ENCODE measurements at places on chromosomes 7 and 10.

GRCh38 chr10:77939561-77940001 is 13.0 kb upstream of the DLG5 start:
- H3K4me1 ChIP-seq: no peaks in the 10 kb centered on the region
- H3K27ac ChIP-seq: no peak overlapping the region
- no peaks in the 10 kb centered on the region for H3K36me3 ChIP-seq

DNA sequence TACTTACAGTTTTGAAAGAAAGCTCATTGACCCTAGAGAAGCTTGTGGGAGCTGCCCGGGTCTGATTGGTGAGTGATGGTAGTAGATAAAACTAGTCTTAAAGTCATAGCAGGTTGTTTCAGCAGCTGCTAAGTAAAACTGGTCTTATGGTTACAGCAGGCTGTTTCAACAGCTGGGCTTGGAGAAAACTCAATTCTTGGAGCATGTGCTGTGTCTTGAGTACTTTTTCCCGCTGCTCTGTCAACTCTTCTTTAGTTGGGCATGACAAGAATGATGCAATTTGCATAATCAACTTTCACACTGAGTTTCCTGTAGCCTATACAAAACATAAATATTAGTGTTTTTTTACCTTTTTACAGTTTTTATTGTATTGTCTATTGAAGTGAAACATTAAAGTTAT is 707.9 kb downstream of the AUTS2 start:
- no peak for DNase-seq
- peaks cover 8% of the 10 kb centered on the region for H3K4me1 ChIP-seq
- H3K27ac ChIP-seq: no peak overlapping the region
- no peak overlapping the region for H3K4me3 ChIP-seq
- H3K27me3 ChIP-seq: no peaks in the 10 kb centered on the region

DNA sequence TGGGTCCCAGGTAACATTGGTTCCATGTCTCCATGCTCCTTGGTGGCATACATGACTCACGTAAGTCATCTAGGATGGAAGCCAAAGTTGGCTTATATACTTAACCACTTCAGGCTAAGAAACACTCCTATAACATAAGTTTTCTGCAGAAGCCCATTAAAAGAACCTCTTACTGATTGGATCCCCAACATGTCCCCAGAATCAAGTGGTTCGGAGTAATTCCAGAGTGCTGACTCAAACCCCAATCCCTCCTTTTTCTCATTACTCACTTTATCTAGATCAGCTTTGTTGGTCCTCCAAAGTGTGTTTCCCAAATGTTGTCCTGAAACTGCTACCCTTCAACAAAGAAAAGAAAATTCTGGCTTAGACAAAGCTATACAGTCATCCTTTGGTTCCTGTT is 10.1 kb upstream of the ATOH7 start:
- DNase-seq: no peak
- H3K4me1 ChIP-seq: no peaks in the 10 kb centered on the region
- no peak overlapping the region for H3K27ac ChIP-seq
- H3K36me3 ChIP-seq: no peaks in the 10 kb centered on the region
- H3K27me3 ChIP-seq: peaks cover 5% of the 10 kb centered on the region

DNA sequence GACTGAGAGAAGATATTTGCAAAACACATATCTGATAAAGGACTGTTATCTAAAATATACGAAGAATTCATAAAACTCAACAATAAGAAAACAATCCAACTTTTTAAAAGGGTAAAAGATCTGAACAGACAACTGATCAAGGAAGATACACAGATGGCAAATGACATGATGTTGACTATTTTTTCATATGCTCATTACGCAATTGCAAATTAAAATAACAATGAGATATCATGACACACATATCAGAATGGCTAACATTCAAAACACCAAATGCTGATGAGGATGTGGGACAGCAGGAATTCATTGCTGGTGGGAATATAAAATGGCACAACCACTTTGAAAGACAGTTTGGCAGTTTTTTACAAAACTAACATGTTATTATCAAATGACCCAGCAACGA is 8.9 kb downstream of the DENND11 start:
- no peak overlapping the region for H3K27ac ChIP-seq
- peaks cover 33% of the 10 kb centered on the region for H3K36me3 ChIP-seq
- DNase-seq: no peak
- no peaks in the 10 kb centered on the region for H3K27me3 ChIP-seq

GRCh38 chr7:110685899-110686298 is 405.0 kb upstream of the LRRN3 start:
- no peaks in the 10 kb centered on the region for H3K4me1 ChIP-seq
- no peak overlapping the region for H3K4me3 ChIP-seq
- no peak for DNase-seq
- H3K27me3 ChIP-seq: no peaks in the 10 kb centered on the region
- H3K36me3 ChIP-seq: no peaks in the 10 kb centered on the region

- no peaks in the 10 kb centered on the region for H3K4me1 ChIP-seq
- H3K36me3 ChIP-seq: no peaks in the 10 kb centered on the region
- H3K27me3 ChIP-seq: no peaks in the 10 kb centered on the region
- no peak for DNase-seq
- no peak overlapping the region for H3K4me3 ChIP-seq
These were observed 81.0 kb downstream of the HYCC1 start for GRCh38 chr7:22932896-22933295.

Measured in activated T-helper 1 cell treated with anti-CD3 and anti-CD28 coated beads, Interleukin-12 subunit alpha, Interleukin-12 subunit beta, Interleukin-2, Interleukin-4 antibody, amounts not matched to agents 30 ng/mL and 10 ng/mL and 1 ng/mL, durations not matched to agents 14 hours and 24 hours and 36 hours (primary cell).